ENCODE measurements at places on chromosomes 6 and 20. TPM values are rescaled to one million over a fixed set of nuclear protein-coding genes. Genes with fewer than 3 reads are reported as not detected.

- DNase-seq, result no peak
Measured at GRCh38 chr20:53159160-53159559, 187.0 kb downstream of the TSHZ2 start.

- DNase-seq, result no peak
Measured at GRCh38 chr20:1775117-1775516, 117.5 kb upstream of the SIRPG start.

DNA sequence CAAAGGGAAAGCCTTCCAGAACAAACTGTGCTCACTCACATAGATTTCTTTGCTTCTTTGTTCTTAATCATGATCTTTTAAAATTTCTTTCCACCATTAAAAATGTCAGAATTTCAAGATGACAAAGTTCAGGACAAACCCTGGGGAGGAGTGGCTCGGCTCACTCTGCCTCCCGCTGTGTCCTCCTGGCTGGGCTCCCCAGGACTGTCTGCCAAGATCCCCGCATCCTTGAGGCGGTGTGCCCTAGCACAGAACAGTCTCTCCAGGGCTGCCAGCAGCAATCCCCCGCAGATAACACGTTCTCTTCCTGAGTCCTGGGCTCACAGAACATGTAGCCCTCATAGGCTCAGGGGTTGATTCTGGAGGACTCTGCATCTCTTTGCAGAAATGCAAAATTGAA, 98.4 kb upstream of the KCNG1 start:
- DNase-seq, result no peak

- DNase-seq, result no peak
Measured at GRCh38 chr20:38032585-38033329, 499 bp downstream of the TTI1 start.

- peak; percentile 64 for DNase-seq
Measured at GRCh38 chr6:4466769-4467480, 309.3 kb upstream of the CDYL start.

- DNase-seq, result peak; percentile 66
Measured at GRCh38 chr20:62088258-62089127, 22.8 kb upstream of the TAF4 start.

Gene SLC24A3
- total RNA-seq, result not detected

Gene GDAP1L1
- not detected for total RNA-seq

DNA sequence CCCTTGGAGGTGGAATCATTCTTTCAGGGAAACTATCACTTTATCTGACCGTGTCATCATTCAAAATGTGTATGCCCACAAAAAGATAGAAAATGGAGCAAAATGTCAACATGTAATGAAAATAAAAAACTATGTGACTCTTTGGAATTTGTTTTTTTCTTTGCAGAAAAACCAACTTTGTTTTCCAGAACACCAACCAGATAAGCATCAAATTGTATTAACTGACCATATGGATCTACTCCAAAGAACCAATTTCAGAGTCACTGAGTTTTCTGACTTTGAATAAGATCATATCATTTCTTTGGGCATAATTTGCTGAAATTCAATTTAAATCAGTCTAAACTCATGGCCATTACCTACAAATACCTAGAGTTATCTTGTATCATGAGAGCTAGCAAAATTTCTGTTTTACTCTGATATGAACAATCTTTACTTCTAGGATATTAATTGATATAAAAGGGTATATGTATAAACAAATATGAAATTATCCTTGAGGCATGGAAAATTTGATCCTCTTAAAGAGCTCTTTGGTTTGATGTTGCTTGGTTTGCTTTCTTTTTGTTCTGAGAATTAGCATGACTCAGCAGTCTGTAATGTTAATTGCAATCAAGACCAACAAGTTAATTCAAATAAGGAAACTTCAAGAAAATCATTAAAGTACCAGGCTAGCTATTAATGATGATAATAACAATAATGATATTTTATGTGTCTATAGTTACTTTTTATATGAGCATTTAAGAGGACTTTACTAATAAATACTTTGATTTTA, 444.4 kb upstream of the MARCKS start:
- DNase-seq, result no peak

DNA sequence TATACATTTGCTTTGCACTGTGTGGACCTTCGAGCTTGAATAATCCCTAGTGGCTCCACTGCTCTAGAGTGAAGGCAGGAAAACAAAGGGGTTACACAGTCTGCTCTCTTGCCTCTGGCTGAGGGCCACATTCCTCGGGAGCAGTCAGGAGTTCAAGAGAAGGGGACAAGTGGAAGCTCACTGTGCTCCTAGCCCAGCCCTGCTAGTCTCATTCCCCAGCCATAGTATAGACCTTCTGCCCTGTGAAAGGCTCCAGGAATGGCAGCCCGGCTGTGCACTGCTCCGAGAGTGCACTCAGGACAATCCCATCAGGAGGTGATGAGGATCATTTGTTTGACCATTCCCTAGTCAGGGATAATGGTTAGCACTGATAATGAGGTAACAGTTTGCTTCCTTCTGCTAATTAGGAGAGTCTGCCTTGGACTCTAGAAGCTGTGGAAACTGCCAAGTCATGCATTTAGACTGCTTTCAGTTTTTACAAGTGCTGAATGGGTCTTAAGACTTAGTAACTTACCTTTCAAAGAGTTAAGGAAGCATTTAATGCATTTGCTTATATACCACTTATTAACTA, 8.5 kb downstream of the IYD start:
- no peak for DNase-seq

Gene FOXQ1
- not detected for total RNA-seq

- no peak for DNase-seq
Measured at GRCh38 chr20:23449421-23449820, 3.3 kb downstream of the CST11 start.

- DNase-seq, result no peak
Measured at GRCh38 chr6:145468534-145468933, 266.8 kb downstream of the EPM2A start.

DNA sequence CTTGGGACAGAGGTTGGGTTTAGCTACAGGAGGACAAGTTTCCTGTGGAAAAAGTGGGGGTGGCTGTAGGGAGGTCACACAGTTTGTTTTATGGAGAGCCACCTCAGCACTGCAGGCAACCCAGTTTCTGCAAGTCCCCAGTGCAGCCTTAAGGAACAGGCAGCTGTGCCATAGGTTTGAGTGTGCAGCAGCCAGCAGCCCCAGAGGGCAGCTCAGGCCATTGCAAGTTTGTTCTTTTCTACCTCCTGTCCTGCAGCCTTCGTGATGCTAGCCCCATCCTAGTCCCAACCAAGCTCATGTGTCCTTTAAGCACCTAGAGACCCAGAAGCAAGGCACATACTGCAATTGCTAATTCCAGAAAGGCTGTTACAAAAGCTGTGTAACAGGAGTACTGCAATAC, 58.8 kb downstream of the ZBTB9 start:
- no peak for DNase-seq

Gene ALDH5A1
- total RNA-seq, result 1.0 TPM

DNA sequence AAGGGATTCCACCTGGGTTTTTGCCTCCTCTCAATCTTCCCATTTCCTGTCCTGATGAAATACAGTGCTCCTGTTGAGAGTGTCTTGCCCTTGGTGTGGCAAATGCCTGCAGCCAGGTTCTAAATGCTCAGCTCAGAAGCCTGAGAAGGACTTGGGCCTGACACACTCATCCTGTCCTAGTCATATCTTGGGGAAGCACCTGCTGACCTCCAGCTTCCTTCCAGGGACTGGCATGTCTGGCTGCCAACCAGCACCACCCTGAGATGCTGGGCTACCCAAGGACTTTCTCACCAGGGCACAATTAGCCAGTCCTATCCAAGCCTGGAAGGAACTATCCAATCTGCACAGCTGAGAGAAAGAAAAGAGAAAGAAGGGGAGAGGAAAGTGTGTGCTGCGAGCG, 43.4 kb downstream of the LRFN2 start:
- DNase-seq, result peak; percentile 85

Gene MAPK14
- total RNA-seq, result 71.8 TPM

Gene ULBP3
- 14.9 TPM for total RNA-seq

- peak; percentile 66 for DNase-seq
Measured at GRCh38 chr6:106620931-106621672, 8.2 kb downstream of the RTN4IP1 start.

GRCh38 chr20:3074812-3075211, 3.4 kb downstream of the OXT start:
- DNase-seq, result no peak

GRCh38 chr20:41425180-41425884, 58.7 kb upstream of the EMILIN3 start:
- DNase-seq, result no peak

DNA sequence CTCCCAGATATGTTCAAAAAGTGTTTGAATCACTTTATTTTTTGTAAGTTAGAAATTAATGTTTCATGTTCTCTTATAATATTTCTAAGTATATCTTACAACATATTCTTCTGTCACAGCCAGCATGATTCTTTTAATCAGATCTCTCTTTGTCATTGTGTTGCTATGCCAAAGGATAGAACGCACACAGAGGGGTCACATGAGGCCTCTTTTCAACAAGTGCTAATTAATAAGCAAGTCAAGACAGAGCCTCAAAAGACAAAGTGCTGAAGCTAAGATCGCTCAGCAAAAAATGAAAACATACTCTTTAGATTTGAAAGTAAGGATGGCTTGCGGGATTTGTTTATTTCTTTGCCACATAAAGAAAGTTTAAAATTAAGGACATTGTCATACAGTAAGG, 508.8 kb upstream of the PTCHD4 start:
- no peak for DNase-seq

Gene ZNF831
- total RNA-seq, result under 0.01 TPM

DNA sequence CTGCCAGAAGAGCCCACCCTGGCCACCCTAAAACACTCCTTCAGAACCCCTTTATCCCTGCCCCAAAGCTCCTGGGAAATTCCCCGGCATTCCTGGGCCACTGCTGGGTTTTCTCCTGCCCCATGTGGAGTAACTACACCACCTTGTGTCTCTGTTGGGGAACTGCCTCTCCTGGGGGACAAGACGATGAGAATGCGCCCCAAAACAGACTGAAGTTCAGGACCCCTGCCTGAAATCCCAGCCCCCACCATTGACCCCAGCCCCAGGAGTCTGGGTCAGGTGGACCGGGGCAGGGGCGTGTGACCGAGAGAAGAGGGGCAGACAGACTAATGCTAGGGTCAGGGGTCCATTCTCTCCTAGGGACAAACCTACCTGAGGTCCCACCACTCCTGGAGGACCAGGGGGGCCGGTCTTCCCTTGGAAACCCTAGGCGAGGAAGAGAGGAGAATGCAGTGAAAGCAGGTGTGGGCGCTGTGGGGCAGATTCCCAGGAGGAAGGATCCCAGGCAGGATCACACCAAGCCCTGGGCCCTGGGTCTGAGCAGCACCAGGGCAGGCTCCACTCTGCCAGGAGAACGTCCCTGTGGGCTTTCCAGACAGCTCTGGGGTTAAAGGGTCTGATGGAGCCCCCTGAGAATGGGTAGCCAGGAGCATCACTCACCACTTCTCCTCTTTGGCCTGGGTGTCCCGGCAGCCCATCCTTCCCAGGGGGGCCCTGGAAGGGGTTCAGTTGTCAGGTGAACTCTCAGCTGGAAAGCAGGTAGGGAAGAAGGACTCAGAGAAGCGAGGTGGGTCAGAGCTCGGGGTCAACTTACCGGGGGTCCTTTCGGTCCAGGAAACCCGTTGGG, 19.4 kb downstream of the COL11A2 start:
- peak; percentile 52 for DNase-seq

GRCh38 chr20:46797206-46797605, 87.8 kb downstream of the SLC2A10 start:
- DNase-seq, result no peak

DNA sequence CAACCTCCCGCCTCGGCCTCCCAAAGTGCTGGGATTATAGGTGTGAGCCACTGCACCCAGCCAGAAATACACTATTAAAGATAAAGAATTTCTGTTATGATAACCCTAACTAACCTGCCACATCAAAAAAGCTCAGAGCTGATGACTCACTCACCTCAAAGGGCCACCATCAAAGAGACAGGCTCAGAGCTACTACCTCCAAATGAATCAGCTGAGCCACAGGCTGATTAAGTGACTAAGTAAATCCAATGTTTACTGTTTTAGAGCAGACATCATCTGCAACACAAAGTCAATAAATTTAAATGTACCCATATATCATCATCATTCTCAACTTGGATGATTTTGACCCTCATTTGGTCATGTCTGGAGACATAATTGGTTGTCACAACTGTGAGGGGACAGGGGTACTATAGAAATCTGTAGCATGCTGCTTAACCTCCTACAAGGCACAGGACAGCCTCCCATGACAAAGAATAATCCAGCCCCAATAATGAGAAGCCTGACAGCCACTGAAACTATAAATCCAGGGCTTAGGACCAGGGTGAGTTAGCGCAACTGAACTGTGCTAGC, 106.5 kb downstream of the ATP9A start:
- DNase-seq, result peak; percentile 73

DNA sequence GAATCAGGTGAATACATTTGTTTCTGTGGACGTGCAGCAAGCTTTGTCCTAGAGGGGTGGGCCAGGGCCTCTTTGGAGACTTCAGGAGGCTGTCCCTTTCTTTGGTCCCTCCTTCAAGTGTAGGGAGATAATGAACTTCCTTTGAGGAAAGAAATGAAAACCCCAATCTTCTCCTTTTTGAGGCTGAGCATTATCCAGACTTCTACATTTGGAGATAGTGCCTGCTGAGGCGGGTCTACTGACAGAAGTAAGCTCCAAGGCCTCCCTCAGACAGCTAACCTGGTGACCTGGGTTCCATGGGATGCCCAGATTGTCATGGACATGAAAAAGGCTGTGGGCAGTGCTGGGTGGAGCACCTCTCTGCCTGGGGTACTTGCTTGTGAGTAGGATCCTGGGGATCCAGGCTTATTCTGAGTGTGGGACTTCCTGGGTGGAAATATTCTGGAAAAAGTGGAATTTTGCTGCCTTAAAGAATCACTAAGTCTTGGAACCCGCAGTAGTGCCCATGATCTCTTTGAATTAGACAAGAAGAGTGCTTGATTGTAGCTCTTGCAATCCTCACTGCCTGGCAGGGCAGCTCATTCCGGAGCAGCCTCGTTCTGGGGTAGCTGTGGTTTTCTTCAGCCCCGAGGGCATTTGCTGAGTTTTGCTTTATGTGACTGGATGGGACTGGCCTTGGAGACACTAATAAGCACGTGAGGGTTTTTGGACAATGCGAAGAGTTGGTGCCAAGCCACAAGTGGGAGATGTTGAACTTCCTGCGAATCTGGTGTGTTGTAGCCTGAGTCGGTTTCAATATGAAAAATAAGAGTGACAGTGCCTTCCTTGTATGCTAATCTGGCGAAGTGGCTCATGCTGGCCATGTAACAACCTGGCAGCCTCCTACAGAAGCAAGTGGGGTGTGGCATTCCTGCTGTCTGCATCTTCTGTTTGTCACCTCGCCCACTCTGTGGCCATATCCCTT, 28.1 kb downstream of the SNRNP48 start:
- DNase-seq, result peak; percentile 56

DNA sequence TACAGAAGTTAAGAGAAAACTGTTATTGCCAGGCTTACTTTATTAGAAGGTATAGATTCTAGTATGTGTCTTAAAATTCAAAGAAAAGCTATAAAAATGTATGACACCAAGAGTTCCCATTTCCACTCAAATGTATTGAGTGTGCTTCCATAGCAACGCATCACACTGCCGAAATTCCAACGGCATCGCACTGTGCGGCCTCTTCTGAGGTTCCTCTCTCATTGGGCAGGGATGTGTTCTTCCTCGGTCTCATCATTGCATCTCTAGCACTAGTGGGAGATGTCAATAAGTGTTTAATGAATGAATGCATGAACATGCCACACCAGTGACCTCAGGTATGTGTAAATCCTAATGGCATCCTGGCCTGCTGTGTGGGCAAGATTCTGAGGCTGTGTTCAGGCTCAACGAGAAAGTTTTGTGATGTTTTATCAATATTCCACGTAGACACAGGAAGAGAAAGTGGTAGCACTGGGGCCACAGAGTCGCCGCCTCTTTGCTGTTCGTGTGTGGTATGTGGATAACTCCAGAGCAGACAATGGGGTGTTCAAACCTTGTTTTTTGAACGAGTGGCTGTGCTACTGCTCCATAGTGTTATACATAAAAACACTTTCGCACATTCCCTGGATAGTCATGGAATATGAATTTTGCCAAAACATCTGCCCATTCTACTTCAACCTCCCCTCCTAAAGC, 171.6 kb downstream of the ADGB start:
- no peak for DNase-seq

Gene FAM209A
- not detected for total RNA-seq
